ENCODE measurements at places on chromosomes 5 and 9.

GRCh38 chr9:124262649-124262972 lies 4.9 kb downstream of the NEK6 start:
- DNase-seq, result no peak

DNA sequence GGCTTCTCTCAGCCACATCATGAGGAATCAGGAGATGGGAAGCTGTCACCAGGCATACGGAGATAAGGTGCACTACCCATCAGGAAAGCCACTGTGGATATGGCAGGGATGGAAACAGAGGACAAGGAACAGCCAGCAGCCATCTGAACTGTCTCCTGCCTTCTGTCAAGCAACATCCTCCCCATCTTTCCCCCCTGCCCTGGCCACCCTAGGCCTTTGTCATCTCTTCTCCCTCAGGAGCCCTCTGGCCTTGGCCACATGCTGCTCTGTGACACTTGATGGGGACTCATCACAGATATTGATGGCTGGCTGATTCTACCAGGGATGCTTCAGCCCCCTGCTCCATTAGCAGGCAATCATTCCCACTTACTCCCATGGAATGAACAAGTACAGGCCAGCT lies 21.1 kb upstream of the MEIKIN start:
- DNase-seq, result no peak

GRCh38 chr9:37729499-37729898 lies 24.1 kb upstream of the TRMT10B start:
- no peak for DNase-seq

GRCh38 chr5:40198736-40199135 lies 481.0 kb upstream of the PTGER4 start:
- no peak for DNase-seq

DNA sequence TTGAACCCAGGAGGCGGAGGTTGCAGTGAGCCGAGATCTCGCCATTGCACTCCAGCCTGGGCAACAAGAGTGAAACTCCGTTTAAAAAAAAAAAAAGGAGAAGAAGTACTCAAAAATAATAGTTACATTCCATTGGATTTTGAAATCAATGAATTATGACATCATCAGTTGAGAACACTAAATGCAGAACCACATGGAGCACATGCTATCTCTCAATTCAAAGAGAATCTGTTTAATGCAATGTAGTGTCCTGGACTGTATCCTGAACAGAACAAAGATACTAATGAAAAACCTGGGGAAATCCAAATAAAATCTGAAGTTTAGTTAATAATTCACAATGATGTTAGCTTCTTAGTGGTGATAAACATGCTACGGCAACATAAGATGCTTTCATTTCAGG lies 20.3 kb downstream of the CDC14B start:
- no peak for DNase-seq

GRCh38 chr5:153896117-153896516 lies 142.6 kb downstream of the FAM114A2 start:
- no peak for DNase-seq

GRCh38 chr9:71270554-71270953 lies 149.1 kb upstream of the TRPM3 start:
- no peak for DNase-seq

GRCh38 chr5:81860778-81861177 lies 109.9 kb upstream of the SSBP2 start:
- no peak for DNase-seq

DNA sequence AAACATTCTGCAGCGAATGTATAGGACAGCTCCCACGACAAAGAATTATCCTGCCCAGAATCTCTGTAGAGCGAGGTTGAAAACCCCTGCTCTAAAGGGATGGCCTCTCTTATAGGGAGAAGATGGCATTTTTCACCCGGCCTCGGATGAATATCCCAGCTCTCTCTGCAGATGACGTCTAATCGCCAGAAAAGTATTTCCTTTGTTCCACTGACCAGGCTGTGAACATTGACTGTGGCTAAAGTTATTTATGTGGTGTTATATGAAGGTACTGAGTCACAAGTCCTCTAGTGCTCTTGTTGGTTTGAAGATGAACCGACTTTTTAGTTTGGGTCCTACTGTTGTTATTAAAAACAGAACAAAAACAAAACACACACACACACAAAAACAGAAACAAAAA lies 17.4 kb upstream of the RARS1 start:
- DNase-seq, result no peak

DNA sequence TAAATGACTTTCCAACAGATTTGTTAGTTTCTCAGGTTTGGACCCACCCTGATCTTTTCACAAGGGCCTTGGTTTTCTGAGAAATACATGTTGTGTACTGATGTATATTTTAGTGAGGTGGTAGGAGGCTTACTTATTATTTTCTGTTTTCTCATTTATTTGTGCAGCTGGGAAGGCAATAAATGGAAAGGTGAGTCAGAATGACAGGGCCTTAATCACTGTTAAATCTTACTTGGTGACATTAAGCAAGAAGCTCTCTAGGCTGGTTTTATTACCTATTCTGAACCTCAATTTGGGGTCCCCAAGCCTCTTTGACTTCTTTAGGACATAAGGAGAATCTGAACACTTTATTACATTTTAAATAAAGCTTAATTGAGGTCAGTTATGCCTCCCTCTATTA lies 214.0 kb upstream of the DAB2 start:
- no peak for DNase-seq

DNA sequence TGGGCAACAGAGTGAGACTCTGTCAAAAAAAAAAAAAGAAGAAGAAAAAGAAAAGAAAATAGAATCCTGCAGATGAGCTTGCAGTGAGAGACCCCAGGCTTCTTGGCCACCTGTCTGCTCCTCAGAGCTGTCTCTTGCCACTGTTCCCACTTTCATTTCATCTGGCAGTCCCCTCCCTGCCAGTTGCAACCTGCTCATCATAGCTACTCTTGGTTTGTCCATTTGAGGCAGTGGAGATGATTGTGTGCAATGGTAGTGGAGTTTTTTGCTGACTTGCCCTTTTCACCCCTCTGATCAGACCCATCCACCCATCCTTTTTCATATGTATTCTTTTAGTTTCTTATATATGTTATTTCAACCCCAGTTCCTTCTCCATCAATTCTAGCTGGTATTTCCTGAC lies 28.7 kb downstream of the ANKRD33B start:
- DNase-seq, result no peak

DNA sequence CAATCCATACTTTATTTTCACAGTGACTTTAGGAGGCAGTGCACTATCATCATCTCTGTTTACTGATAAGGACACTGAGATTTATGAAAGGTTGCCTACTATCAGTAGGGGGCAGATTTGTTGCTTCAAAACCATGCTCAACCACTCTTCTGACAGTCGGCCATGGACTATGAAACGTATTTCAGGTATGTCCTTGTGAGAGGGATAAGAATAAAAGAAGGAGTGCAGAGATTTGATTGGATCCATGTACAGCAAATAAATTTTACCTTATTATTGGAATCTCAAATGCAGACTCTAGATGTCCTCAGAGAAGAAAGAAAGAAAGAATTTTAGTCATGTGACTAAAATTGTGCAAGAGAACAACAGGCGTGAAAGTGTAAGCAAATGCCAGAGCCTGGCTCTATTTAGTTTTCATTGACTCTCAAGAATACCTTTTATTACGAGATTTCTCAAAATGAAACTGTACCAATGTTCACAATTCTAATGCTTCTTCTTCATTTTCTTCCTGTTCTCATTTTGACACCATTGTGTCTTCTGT lies 296.6 kb upstream of the RASA1 start:
- no peak for DNase-seq

DNA sequence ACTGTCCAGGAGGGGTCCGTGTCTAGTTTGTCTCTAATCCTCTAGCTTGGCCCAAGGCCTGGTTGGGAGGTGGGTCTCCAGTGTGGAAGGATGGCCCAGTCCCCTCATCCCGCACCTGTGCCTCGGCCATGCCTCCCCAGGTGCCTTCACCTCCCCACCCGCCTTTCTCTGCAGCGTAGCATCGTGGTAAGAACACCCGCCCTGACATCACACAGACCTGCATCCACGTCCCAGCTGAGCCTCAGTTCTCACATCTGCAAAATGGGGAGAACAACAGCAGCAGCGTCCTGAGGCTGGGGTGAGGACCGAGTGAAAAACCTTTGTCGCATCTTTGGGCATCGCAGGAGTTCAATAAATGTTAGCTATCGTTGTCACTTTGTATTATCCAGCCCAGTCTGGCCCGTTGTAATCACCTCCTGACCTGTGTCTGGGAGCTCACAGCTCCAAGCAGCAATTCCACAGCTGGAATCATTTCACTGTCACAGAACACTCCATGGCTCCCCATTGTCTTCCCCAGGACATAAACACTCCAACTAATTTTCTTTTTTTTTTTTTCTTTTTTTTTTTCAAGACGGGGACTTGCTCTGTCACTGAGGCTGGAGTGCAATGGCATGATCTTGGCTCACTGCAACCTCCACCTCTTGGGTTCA lies 181.2 kb upstream of the IER5L start:
- DNase-seq, result no peak

DNA sequence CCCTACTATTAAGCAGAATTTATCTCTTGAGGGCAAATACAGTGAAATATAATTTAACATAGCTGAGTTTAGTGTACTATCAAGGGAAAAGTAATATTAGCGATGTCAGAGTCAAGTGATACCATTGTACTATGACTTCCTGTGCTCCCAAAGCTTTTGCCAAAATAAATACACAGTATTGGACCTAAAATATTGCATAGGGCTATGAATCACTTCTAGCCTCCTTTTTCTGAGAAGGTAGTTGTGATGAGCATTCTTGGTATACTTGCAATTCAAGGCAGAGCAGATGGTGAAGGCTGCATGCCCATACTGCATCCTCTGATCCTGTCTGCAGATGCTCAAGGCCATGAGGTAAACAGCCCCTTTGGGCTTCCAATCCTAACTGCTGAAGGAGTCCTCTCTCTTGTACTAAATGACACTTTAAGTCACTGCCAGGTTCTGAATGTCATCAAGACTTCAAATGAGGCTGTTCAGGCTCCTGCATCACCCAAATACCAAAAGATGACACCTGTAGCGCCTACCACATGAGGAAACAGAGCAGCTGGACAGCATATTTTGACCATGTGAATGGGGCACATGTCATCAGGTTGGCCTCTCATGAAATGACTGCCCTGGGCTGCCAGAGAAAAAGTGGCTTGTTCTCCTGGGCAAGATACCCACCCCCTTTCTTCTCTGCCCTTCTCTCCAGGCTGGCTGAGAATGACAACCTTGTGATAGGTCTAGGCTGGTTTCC lies 29.7 kb upstream of the PPP2CA start:
- DNase-seq, result no peak

- no peak for DNase-seq
Measured at GRCh38 chr5:176153741-176154140, 84.5 kb upstream of the SIMC1 start.

GRCh38 chr9:655875-656274 lies 185.6 kb upstream of the DMRT1 start:
- no peak for DNase-seq

DNA sequence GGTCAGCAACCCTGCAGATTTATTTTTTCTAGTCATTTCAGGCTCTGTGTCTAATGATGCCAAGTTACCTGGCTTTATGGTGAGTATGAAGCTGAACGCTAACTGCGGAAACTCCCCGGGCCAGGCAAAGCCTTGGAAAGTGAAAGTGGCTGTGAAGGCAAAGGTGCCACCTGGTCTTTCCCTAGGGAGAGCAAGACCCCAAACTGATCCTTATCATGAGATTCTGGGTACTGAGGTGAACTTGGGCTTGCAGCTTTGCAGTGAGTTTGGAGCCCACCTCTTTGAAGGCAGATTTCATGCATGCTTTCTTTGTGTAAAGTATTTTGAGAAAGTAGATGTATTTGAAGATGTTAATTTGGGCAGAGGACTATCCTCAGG lies 63.3 kb downstream of the CARTPT start:
- no peak for DNase-seq

GRCh38 chr5:68285851-68286611 lies 70.5 kb downstream of the PIK3R1 start:
- DNase-seq, result no peak

- DNase-seq, result no peak
Measured at GRCh38 chr9:123069010-123069481, 35.6 kb downstream of the GPR21 start.

GRCh38 chr5:176481711-176482110 lies 33.5 kb downstream of the FAF2 start:
- DNase-seq, result no peak

DNA sequence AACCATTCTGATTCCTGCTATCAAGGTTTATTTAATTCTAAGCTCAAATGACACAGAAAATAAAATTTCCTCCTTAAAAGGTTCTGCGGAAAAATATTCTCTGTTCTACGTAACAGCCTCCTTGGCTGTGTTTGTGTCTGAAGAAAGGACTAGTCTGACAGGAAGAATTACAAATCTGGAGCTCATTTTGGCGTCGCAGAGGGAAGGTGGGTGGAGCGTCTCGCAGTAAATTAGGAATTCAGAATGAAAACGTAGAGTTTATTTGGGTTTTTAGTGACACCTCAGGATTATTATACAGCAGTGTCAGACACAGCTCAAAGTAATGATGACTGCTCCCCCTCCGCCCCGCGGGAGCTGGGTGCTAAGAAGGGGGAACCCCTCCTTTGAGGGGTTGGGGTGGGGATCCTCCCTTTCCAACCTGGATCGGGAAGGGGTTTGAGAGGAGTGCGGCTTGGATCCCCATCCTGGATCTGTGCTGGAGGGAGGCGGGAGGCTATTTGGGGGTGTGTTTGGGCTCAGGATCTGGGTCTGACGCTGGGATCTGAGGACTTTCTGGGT lies 933 bp upstream of the TGFBR1 start:
- no peak for DNase-seq

DNA sequence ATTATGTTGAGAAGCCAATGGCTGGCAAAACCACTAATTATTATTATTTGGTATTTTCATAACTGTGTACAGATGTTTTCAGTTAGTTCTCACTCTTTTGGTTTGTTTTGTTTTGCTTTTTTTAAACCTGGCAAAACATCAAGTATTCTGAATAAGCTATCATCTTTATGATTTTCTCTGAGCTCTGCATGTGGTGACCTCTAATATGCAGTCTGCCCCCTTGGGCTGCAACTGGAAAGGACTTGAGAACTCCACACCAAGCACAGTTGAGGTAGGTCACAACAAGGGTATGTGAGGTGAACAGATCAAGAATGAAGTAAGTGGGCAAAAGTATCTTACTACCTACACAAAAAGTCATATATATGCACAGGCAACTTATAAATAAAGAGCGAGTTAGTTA lies 202.2 kb downstream of the NFIB start:
- no peak for DNase-seq

DNA sequence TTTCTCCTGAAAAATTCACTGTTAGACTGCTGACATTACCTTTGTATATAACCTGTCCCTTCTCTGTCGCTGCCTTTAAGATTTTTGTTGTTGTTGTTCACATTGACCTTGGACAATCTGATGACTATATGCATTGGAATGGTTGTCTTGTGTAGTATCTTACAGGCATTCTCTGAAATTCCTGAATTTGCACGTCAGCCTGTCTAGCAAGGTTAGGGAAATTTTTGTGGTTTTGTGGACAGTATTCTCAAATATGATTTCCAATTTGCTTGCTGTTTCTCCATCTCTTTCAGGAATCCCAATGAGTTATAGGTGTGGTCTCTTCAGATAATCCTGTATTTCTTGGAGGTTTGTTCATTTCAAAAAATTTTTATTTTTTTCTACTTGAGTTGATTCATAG lies 140.8 kb downstream of the PRR16 start:
- DNase-seq, result no peak

GRCh38 chr5:67377631-67378030 lies 181.0 kb upstream of the CD180 start:
- DNase-seq, result no peak
